Activated CD4-positive, alpha-beta memory T cell treated with anti-CD3 and anti-CD28 coated beads, Interleukin-2, amount 10 ng/mL, durations not matched to agents 7 days and 5 days (primary cell): ENCODE measurements at places on chromosomes 13 and 19.

- H3K27ac ChIP-seq, result no peak overlapping the region
- no peak for DNase-seq
- H3K4me1 ChIP-seq, result no peaks in the 10 kb centered on the region
- H3K36me3 ChIP-seq, result no peaks in the 10 kb centered on the region
- H3K4me3 ChIP-seq, result no peak overlapping the region
- no peaks in the 10 kb centered on the region for H3K27me3 ChIP-seq
Observed at GRCh38 chr13:67306742-67307141, 76.6 kb upstream of the PCDH9 start.

- H3K27ac ChIP-seq, result no peak overlapping the region
- H3K36me3 ChIP-seq, result no peaks in the 10 kb centered on the region
- no peak for DNase-seq
- H3K4me1 ChIP-seq, result peaks cover 16% of the 10 kb centered on the region
Observed at GRCh38 chr19:54704928-54705327, 19.3 kb upstream of the KIR3DL3 start.

GRCh38 chr13:91308299-91308698 is 39.2 kb upstream of the MIR17HG start:
- DNase-seq, result no peak
- H3K4me3 ChIP-seq, result no peak overlapping the region
- no peak overlapping the region for H3K27ac ChIP-seq
- H3K27me3 ChIP-seq, result peaks cover 6% of the 10 kb centered on the region
- no peaks in the 10 kb centered on the region for H3K36me3 ChIP-seq

DNA sequence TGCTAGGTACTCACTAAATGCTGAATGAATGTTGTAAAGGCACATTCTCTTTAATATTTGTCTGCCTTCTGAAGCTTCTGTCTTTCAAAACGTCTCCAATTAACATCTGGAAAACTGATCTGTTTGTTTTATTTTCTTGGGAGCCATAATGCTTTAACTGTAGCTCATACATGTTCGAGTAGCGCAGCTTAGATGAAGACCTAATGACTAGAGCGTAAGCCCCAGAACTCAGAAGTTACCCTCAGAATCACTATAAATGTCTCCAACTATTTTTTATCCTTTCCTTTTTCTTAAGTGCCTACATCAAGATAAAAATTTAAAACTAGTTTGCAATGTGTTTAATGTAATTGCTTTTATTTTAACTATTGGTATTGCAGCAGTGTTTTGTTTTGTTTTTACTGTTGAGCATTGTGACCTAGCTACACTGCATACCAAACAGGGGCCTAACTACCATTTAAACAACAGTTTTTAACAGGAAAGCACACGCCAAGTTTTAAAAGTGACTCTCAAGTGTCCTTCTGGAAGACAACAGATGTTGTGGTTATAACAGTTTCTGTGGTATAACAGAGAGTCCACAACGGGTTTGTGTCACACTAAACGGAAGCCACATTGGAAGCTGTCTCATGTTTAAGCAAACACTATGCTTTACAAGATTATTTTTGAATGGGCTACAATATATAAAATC is 42.0 kb downstream of the MRPL57 start:
- peak overlapping the region; percentile 67 for H3K27ac ChIP-seq
- peak; percentile 49 for DNase-seq
- H3K27me3 ChIP-seq, result peaks cover 51% of the 10 kb centered on the region
- H3K36me3 ChIP-seq, result peaks cover 10% of the 10 kb centered on the region
- peaks cover 20% of the 10 kb centered on the region for H3K4me1 ChIP-seq
- peak overlapping the region; percentile 19 for H3K4me3 ChIP-seq

- H3K4me3 ChIP-seq, result peak overlapping the region; percentile 48
- H3K27ac ChIP-seq, result no peak overlapping the region
- H3K4me1 ChIP-seq, result peaks cover 9% of the 10 kb centered on the region
- no peak for DNase-seq
- H3K27me3 ChIP-seq, result peaks cover 53% of the 10 kb centered on the region
- H3K36me3 ChIP-seq, result no peaks in the 10 kb centered on the region
Observed at GRCh38 chr19:33905473-33905936, 108.8 kb downstream of the KCTD15 start.
